ENCODE measurements at places on chromosomes 7 and 10.

- no peak for DNase-seq
- no peaks in the 10 kb centered on the region for H3K27me3 ChIP-seq
- peak overlapping the region; percentile 96 for H3K27ac ChIP-seq
- H3K4me1 ChIP-seq = peaks cover 29% of the 10 kb centered on the region
- H3K4me3 ChIP-seq = peak overlapping the region; percentile 94
Observed at GRCh38 chr10:63264617-63265221, 131.6 kb downstream of the NRBF2 start.

GRCh38 chr10:131141207-131141606 lies 170.3 kb downstream of the TCERG1L start:
- H3K4me3 ChIP-seq = no peak overlapping the region
- DNase-seq = no peak
- no peaks in the 10 kb centered on the region for H3K27me3 ChIP-seq
- peaks cover 3% of the 10 kb centered on the region for H3K36me3 ChIP-seq

DNA sequence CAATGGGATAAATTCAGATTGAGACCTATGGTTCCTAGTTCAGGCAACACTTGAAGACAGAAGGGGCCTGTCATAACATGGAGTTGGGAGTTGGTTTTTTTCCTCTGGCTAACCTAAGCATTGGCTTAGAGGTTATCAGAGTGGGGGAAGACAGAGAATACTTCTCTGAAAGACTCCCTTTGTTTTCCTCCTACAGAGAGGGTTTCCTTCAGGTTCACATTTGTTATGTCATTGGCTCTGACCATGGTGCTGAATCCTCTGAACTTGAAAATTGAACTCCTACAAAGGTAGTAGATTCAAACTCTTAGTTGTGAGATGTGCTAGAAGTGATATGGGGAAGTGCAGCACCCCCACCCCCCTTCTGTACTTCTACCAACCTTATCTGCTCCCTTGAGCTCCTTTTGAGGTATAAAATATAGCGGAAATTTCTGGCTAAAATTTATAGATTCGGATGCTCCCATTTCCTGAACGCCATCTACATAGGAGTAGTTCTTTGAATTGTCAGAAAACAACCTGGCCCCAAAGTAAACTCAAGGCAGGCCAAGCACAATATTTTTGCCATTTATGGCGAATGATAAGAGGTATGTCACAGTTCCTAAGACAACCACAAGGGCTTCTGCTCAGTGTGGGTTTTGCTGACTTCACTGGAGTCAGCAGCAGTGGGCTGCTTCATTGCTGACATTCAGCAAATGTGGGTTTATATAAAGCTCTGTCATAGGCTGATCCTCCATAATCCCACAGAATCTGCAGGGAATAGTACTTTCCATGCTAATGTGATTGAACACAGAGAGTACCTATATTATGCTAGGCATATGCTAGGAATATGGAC lies 131.6 kb upstream of the KLF14 start:
- peaks cover 82% of the 10 kb centered on the region for H3K36me3 ChIP-seq
- no peak overlapping the region for H3K4me3 ChIP-seq
- no peaks in the 10 kb centered on the region for H3K4me1 ChIP-seq
- H3K27ac ChIP-seq = no peak overlapping the region

DNA sequence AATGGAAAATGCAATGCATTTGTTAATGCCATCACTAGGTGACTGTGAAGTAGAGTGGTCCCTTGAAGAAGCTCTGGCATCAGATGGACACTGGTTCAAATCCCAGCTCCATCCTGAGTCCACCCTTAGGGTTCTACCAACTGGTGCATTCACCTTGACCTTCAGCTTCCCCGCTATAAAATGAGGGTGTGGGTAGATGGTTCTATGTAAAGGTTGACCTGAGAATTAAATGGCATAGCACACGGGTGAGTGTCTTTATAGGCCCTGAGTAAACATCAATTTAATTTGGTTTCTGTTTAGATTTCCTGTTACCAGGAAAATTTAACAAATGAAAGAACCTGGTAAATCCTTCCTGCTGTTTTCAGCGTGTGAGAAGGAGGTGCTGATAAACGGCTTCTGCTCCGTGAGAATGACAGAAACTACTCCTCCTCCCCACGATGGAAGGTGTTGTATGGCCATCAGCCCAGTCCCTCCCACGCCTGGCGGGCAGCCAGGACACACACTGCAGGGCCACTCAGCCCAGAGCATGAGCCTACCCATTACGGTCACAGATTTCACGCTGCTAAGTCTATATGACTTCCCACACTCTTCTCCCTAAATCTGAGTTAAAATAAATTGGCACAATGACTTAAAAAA lies 210.1 kb downstream of the TNS3 start:
- H3K27ac ChIP-seq = no peak overlapping the region
- no peaks in the 10 kb centered on the region for H3K36me3 ChIP-seq
- DNase-seq = no peak
- H3K27me3 ChIP-seq = peaks cover 8% of the 10 kb centered on the region

GRCh38 chr10:1643161-1643907 lies 94.0 kb downstream of the ADARB2 start:
- H3K27me3 ChIP-seq = peaks cover 32% of the 10 kb centered on the region
- no peak overlapping the region for H3K4me3 ChIP-seq
- no peak overlapping the region for H3K27ac ChIP-seq
- no peaks in the 10 kb centered on the region for H3K4me1 ChIP-seq
- no peaks in the 10 kb centered on the region for H3K36me3 ChIP-seq
- no peak for DNase-seq

DNA sequence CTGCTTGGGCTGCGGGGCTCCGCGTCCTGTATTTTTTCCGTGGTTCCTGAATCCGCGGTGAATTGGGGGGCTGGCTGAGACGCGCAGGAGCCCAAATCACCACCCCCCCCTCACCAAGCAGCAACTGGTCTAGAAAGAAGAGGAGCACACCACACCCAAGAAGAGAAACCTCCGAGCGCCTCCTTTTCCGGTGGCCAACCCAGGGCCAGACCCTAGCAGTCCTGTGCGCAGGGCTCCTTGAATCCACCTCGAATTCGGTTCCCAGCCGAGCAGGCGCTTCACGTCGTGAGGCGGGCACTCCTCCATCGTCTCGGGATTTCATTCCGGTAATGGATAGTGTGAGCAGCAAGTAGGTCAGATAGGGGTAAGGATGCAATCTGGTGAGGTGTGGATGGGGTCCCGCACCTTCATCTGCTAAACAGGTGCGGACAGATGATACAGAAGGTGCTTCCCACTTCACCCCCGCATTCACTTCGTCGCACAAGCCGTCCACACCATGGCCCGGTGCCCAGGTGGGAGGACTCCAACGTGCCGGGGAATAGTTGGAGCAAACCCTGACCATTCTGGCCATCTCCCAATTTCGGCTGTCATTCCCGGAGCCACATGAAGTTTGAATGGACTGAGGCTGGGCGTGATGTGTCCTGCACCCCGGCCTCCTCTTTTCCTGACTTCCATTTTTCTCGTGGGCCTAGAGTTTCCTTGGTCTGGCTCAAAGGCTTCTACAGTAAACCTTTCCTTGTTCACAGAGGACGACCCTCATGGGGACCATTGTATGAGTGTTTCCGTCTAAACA lies 19.8 kb upstream of the ZNF273 start:
- H3K27ac ChIP-seq = no peak overlapping the region
- H3K4me1 ChIP-seq = peaks cover 5% of the 10 kb centered on the region
- peak overlapping the region; percentile 43 for H3K4me3 ChIP-seq
- H3K36me3 ChIP-seq = peaks cover 2% of the 10 kb centered on the region
- peaks cover 61% of the 10 kb centered on the region for H3K27me3 ChIP-seq

DNA sequence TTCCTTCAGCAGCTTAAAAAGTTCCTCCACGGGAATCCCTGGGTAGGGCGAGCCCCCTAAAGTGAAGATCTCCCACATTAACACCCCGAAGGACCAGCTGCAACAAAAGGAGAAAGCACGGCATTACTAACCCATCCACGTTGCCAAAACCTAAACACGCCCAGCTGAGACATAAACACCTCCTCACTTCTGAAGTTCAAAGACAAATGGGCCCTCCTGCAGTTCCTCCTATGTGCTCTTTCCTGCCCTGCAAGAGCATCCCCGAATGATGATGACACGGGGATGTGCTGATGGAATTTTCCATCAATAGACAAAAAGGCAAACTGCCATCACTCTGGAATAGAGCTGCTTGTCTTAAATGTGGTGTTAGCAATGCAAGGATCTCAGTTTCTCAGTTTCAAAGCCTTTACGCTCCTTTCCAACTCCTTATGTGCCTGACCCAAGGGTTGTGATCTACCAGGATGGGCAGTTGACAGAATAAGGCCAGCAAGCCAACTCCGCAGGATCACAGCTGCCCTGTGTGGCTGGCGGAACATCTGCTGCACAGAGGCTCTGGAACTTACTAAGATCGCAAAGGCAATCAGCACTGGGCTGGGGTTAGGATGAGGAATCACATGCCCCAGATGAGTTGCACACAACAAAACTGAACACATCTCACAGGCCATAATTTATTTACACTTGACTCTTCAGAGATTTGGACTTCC lies 112.7 kb downstream of the FGFR2 start:
- H3K27me3 ChIP-seq = no peaks in the 10 kb centered on the region
- H3K27ac ChIP-seq = no peak overlapping the region
- DNase-seq = no peak
- H3K36me3 ChIP-seq = peaks cover 5% of the 10 kb centered on the region
- no peaks in the 10 kb centered on the region for H3K4me1 ChIP-seq

DNA sequence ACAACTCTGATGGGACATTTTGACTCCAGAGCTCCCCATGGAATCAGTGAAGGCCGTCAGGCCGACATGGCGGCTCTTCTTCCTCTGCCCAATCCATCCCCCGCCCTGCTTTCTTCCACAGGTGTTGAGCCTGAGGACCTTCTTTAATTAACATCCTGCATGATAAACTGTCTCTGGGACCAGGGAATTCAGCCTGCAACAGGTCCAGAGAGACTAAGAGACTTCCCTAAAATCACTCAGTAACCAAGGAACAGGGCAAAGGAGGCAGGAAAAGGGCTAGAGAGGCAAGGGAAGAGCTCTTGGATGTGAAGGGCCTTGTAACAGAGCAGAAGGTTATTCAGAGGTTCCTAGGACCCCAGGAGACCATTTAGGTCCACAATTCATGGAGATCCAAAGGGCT lies 6.0 kb upstream of the PDLIM1 start:
- peaks cover 16% of the 10 kb centered on the region for H3K4me1 ChIP-seq
- peaks cover 14% of the 10 kb centered on the region for H3K27me3 ChIP-seq
- H3K27ac ChIP-seq = no peak overlapping the region

GRCh38 chr7:55021053-55021452 lies 2.2 kb downstream of the EGFR start:
- H3K27me3 ChIP-seq = peaks cover 34% of the 10 kb centered on the region
- no peak for DNase-seq
- H3K4me3 ChIP-seq = peak overlapping the region; percentile 31
- H3K36me3 ChIP-seq = no peaks in the 10 kb centered on the region

DNA sequence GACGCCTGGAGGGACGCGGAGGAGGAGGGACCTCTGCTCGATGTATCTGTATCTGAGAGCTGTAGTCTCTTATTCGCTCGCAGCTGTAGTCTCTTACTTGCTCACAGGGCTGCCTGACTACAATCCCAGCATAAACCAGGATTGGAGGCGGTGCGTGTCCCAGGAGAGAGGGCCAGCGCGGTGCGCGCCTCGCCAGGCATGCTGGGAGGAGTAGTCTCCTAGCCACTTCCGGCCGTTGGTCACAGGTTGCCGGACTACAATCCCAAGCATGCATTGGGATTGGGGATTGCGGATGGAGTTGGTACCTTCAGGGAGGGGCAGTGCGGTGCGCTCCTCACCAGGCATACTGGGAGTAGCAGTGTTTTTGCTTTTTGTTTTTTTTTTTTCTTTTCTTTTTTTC lies 421.7 kb upstream of the NUPR2 start:
- H3K4me3 ChIP-seq = no peak overlapping the region
- H3K27me3 ChIP-seq = no peaks in the 10 kb centered on the region
- no peak overlapping the region for H3K27ac ChIP-seq
- H3K4me1 ChIP-seq = no peaks in the 10 kb centered on the region
- H3K36me3 ChIP-seq = peaks cover 2% of the 10 kb centered on the region
- no peak for DNase-seq

DNA sequence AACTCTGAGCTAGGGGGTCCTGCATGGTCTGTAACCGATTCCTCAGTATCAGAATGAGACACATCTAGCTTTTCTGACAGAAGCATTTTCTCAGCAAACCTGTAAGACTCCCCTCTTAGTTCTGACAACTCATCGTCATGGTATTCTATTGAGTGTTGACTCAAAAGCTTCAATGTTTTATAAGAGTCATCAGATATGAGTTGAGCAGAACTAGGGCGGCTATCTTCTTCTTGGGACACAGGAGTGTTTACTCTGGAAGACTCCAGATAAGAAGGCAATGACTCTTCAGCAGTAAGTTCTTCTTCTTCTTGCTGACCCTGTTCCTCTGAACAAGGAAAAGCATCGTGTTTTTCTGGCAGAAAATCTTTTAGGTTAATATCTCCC lies 167.0 kb upstream of the CCDC6 start:
- peaks cover 5% of the 10 kb centered on the region for H3K36me3 ChIP-seq
- H3K4me1 ChIP-seq = no peaks in the 10 kb centered on the region

- no peaks in the 10 kb centered on the region for H3K4me1 ChIP-seq
- no peaks in the 10 kb centered on the region for H3K27me3 ChIP-seq
- no peak overlapping the region for H3K4me3 ChIP-seq
- no peak overlapping the region for H3K27ac ChIP-seq
Observed at GRCh38 chr10:58950618-58951017, 225.8 kb upstream of the PHYHIPL start.

GRCh38 chr7:102280521-102280920 lies 6.1 kb upstream of the SH2B2 start:
- peaks cover 7% of the 10 kb centered on the region for H3K36me3 ChIP-seq
- no peaks in the 10 kb centered on the region for H3K27me3 ChIP-seq
- H3K27ac ChIP-seq = no peak overlapping the region

DNA sequence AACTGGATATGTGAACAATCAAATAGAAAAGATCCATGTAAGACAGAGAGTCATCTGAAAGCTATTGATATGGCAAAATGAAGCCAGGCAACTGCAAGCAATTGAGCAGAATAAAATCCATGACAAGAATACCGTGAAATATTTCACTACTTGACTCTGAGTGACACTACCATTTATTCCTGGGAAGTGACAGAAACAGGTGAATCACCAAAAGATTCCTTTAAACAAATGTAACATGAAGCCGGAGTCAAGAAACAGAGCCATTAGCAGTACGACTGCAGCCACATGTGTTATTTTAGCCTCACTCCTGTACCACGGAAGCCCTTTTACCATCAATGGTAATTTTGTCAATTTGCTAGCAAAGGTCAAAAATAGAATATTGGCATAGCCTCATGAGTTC lies 197.7 kb upstream of the POT1 start:
- no peaks in the 10 kb centered on the region for H3K4me1 ChIP-seq
- H3K4me3 ChIP-seq = no peak overlapping the region
- no peaks in the 10 kb centered on the region for H3K27me3 ChIP-seq
- H3K36me3 ChIP-seq = no peaks in the 10 kb centered on the region
- DNase-seq = no peak

DNA sequence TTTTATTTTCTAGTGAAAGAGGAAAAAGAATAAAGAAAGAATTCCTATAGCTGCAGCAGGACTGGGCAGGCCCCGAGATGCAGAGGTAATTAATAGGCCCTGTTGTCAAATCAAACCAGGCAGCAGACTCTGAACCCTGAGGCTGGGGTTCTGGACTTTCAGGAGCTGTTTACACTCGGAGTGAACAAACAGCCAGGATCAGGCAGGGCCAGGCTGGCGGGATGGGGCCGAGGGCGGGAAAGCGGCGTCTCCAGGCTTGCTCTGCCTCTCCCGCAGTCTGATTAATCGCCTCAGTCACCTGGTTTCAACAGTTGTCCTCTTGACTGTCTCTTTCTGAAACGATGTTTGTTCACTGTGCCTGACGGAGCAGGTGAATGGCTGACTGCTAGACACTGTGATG lies 675.4 kb upstream of the FOXK1 start:
- H3K36me3 ChIP-seq = no peaks in the 10 kb centered on the region
- H3K27ac ChIP-seq = no peak overlapping the region
- DNase-seq = no peak
- peaks cover 48% of the 10 kb centered on the region for H3K27me3 ChIP-seq
- no peaks in the 10 kb centered on the region for H3K4me1 ChIP-seq
- no peak overlapping the region for H3K4me3 ChIP-seq

GRCh38 chr7:55308186-55308929 lies 56.8 kb upstream of the LANCL2 start:
- H3K4me1 ChIP-seq = peaks cover 62% of the 10 kb centered on the region
- peak overlapping the region; percentile 89 for H3K27ac ChIP-seq
- DNase-seq = no peak
- peaks cover 13% of the 10 kb centered on the region for H3K36me3 ChIP-seq
- peak overlapping the region; percentile 64 for H3K4me3 ChIP-seq
